ENCODE measurements at places on chromosomes 3 and 15.
A peak's percentile ranks its signal among the peaks of the same experiment; 100 is the strongest.

DNA sequence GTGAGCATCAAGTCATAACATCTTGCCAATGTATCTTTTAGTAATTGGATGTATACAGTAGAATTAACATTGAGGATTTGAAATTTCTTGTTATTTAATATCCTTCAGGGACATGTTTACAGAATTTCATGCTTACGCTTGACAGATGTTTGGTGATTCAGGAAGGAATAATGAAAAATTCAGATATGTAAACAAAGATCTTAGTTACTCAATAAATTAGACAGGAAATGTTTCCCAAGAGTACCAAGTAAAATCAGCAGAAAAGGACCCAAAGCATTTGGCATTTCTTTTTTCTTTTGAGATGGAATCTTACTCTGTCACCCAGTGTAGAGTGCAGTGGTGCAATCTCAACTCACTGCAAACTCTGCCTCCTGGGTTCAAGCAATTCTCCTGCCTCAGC, 4.7 kb upstream of the COL6A5 start:
- no peak for DNase-seq

- DNase-seq, result no peak
Measured at GRCh38 chr3:50299638-50299928, 378 bp upstream of the HYAL3 start.

- DNase-seq, result no peak
Measured at GRCh38 chr3:36457667-36458066, 77.4 kb downstream of the STAC start.

- DNase-seq, result no peak
Measured at GRCh38 chr3:100106094-100106493, 8.2 kb downstream of the FILIP1L start.

DNA sequence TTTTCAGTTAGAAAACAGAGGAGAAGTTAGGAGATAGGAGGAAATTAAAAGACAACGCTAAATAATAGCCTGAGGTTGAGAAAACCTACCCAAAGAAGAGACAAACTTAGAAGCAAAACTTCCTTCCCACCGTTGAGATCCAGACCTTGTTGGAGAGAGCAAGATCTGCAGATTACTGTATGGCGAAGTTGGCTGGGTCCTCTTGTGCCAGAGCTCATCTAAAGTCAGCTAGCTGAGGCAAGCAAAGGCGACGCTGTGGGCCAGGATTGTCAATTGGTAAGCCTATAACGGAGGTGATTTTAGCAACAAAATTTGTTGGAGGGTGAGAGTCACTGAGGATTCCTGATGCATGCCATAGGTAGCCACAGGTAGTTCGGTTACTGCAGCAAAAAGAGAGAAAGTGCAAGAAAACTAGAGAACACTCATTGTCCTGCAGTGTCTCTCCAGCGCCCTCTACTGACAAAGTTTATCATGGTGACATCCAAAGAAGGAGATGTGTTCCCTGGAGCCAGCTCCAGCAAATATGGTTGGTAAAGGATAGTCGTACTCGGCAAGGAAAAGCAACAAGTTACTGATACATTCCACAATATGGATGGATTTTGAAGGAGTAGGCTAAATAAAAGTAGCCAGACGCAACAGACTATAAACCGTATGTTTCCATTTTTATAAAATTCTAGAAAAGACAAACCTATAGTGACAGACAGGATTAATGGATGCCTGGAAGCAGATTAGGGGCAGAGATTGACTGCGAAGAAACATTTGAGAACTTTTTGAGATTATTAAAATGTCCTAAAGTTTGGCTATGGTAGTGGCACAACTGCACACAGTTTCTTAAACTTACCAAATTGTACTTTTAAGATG, 9.8 kb upstream of the OR5K4 start:
- DNase-seq, result peak; percentile 14
